Smooth muscle cell of the coronary artery (primary cell): ENCODE measurements at places on chromosomes 2 and 18. TPM values are rescaled to one million over a fixed set of nuclear protein-coding genes. Genes with fewer than 3 reads are reported as not detected.

The SERPINB4 gene
- 3.7 TPM in 1 of 2 replicates, not detected in the other for total RNA-seq

The PLGLB2 gene
- total RNA-seq, result 0.23 and 0.60 TPM in 2 replicates

The MTCL1 gene
- total RNA-seq, result 26.7 and 68.1 TPM in 2 replicates

The ST8SIA5 gene
- under 0.01 TPM in 1 of 2 replicates, not detected in the other for total RNA-seq

The C2orf81 gene
- 0.59 and 0.98 TPM in 2 replicates for total RNA-seq

The SFT2D3 gene
- 1.6 and 4.2 TPM in 2 replicates for total RNA-seq

The LRRC30 gene
- total RNA-seq, result not detected in 2 replicates

The CHST9 gene
- not detected in 2 replicates for total RNA-seq

The KCNG2 gene
- 0.12 TPM in 1 of 2 replicates, not detected in the other for total RNA-seq

The DBI gene
- total RNA-seq, result 90.4 and 140 TPM in 2 replicates

The SERPINB11 gene
- 0.12 TPM in 1 of 2 replicates, not detected in the other for total RNA-seq

The VWA3B gene
- total RNA-seq, result not detected in 2 replicates

The INPP1 gene
- 3.0 and 4.9 TPM in 2 replicates for total RNA-seq

The LDLRAD4 gene
- 0.45 TPM in 1 of 2 replicates, not detected in the other for total RNA-seq

The TUBA4B gene
- total RNA-seq, result not detected in 2 replicates

The CGREF1 gene
- total RNA-seq, result 4.9 and 15.8 TPM in 2 replicates

The COBLL1 gene
- total RNA-seq, result 2.2 and 5.7 TPM in 2 replicates

The HRH4 gene
- 0.08 and 0.12 TPM in 2 replicates for total RNA-seq

The MC2R gene
- total RNA-seq, result not detected in 2 replicates

The RGPD3 gene
- total RNA-seq, result under 0.01 and 0.15 TPM in 2 replicates

The MYL1 gene
- total RNA-seq, result not detected in 2 replicates

The SLC11A1 gene
- 0.12 and 0.15 TPM in 2 replicates for total RNA-seq

The CD28 gene
- under 0.01 TPM in 1 of 2 replicates, not detected in the other for total RNA-seq
